Activated B cell treated with CpG ODN at 0.5 μM for 24 hours (primary cell): ENCODE measurements at places on chromosomes 5 and 9.

DNA sequence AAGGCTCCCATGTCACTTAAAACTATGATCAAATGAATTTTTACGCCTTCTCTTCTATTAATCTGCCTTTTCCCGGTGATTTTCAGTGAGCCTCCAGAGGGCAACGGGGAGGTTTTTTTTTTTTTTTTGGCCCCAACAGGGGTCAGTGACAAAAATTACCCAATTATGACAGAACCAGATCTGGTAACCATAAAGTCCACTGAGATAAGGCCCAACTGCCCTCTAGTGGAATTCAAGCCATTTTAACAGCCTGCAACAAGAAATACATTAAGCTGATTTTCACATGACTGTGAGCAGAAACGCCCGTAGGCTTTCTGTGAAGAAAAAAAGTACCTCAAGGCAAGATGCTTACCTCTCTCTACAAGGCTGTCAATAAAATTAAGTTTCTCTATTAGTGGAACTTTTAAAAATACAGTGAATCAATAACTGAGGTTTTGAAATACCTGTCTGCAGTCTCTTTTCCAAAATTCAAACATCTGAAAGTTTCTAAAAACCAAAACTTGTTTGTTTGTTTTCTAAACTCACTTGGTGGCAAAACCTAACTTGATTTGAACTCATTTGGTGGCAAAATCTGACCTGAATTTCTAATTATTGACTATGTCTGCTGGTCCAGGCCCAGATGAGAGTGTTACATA is 49.7 kb upstream of the FST start:
- no peak overlapping the region for H3K4me3 ChIP-seq
- no peak overlapping the region for H3K27ac ChIP-seq
- no peak for DNase-seq
- H3K27me3 ChIP-seq, result peaks cover 5% of the 10 kb centered on the region

DNA sequence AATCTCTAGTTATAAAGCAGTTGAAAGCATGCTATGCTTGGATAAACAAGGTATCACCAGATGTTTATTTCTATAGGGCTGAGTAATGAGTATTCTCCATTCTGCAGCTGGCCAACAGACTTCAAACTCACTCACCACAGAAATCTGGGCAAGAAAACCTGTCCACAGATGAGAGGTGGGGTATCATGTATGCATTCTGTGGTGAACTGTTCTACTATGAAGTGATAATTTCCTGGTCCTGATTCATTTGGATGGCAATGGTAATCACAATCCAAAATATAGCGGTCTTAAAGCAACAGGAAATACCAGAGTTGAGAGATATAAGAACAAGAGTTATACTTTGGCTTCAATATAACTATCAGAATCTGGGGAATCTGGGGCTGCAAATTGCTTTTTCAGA is 65.9 kb upstream of the EFNA5 start:
- H3K27ac ChIP-seq, result no peak overlapping the region
- no peak overlapping the region for H3K4me3 ChIP-seq
- no peaks in the 10 kb centered on the region for H3K36me3 ChIP-seq
- H3K4me1 ChIP-seq, result no peaks in the 10 kb centered on the region
- H3K27me3 ChIP-seq, result no peaks in the 10 kb centered on the region

GRCh38 chr9:72526901-72527800 is 5.7 kb downstream of the TMC1 start:
- H3K4me1 ChIP-seq, result peaks cover 11% of the 10 kb centered on the region
- no peaks in the 10 kb centered on the region for H3K36me3 ChIP-seq
- peak overlapping the region; percentile 56 for H3K4me3 ChIP-seq
- H3K27me3 ChIP-seq, result peaks cover 8% of the 10 kb centered on the region

DNA sequence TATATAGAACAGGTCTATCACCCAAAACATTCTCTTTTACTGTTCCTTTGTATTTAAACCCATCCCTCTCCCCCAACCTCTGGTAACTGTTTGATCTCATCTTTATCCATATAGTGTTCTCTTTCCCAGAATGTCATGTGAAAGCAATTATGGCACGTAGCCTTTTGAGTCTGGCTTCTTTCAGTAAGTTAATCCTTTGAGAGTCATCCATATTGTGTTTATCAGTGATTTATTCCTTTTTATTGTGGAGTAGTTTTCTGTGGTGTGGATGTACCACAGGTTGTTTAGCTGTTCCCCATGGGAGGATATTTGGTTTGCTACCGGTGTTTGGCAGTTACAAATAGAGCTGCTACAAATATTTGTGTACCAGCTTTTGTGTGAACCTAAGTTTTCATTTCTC is 38.0 kb downstream of the HMGXB3 start:
- peaks cover 12% of the 10 kb centered on the region for H3K4me1 ChIP-seq
- no peak overlapping the region for H3K4me3 ChIP-seq
- peaks cover 96% of the 10 kb centered on the region for H3K36me3 ChIP-seq
- no peak overlapping the region for H3K27ac ChIP-seq
- no peak for DNase-seq

GRCh38 chr5:147427521-147428401 is 82.1 kb downstream of the DPYSL3 start:
- no peak for DNase-seq
- peaks cover 3% of the 10 kb centered on the region for H3K27me3 ChIP-seq
- no peak overlapping the region for H3K4me3 ChIP-seq

- H3K4me3 ChIP-seq, result no peak overlapping the region
- H3K27ac ChIP-seq, result no peak overlapping the region
- no peak for DNase-seq
- H3K27me3 ChIP-seq, result no peaks in the 10 kb centered on the region
- no peaks in the 10 kb centered on the region for H3K4me1 ChIP-seq
- no peaks in the 10 kb centered on the region for H3K36me3 ChIP-seq
These were observed 83.9 kb downstream of the PAPPA start for GRCh38 chr9:116237456-116237855.

- peaks cover 34% of the 10 kb centered on the region for H3K4me1 ChIP-seq
- H3K36me3 ChIP-seq, result no peaks in the 10 kb centered on the region
- H3K4me3 ChIP-seq, result no peak overlapping the region
These were observed 224.9 kb downstream of the SNX18 start for GRCh38 chr5:54742417-54742891.

GRCh38 chr9:110545705-110546104 is 33.8 kb downstream of the SVEP1 start:
- H3K27me3 ChIP-seq, result peaks cover under 1% of the 10 kb centered on the region
- no peak overlapping the region for H3K4me3 ChIP-seq
- no peak overlapping the region for H3K27ac ChIP-seq

GRCh38 chr9:80156756-80157472 is 585.1 kb downstream of the TLE4 start:
- H3K27me3 ChIP-seq, result no peaks in the 10 kb centered on the region
- H3K27ac ChIP-seq, result peak overlapping the region; percentile 73

GRCh38 chr9:133204335-133204992 is 4.6 kb downstream of the OBP2B start:
- no peaks in the 10 kb centered on the region for H3K36me3 ChIP-seq
- H3K4me3 ChIP-seq, result no peak overlapping the region
- peaks cover 4% of the 10 kb centered on the region for H3K4me1 ChIP-seq
- peaks cover 6% of the 10 kb centered on the region for H3K27me3 ChIP-seq

GRCh38 chr5:138503487-138504270 is 38.4 kb downstream of the EGR1 start:
- no peaks in the 10 kb centered on the region for H3K27me3 ChIP-seq
- H3K27ac ChIP-seq, result no peak overlapping the region
- H3K4me1 ChIP-seq, result no peaks in the 10 kb centered on the region
- no peak overlapping the region for H3K4me3 ChIP-seq

GRCh38 chr9:120642129-120642770 is 62.3 kb upstream of the CDK5RAP2 start:
- DNase-seq, result no peak
- peaks cover 22% of the 10 kb centered on the region for H3K36me3 ChIP-seq
- H3K27me3 ChIP-seq, result no peaks in the 10 kb centered on the region
- no peak overlapping the region for H3K4me3 ChIP-seq
- H3K4me1 ChIP-seq, result no peaks in the 10 kb centered on the region

DNA sequence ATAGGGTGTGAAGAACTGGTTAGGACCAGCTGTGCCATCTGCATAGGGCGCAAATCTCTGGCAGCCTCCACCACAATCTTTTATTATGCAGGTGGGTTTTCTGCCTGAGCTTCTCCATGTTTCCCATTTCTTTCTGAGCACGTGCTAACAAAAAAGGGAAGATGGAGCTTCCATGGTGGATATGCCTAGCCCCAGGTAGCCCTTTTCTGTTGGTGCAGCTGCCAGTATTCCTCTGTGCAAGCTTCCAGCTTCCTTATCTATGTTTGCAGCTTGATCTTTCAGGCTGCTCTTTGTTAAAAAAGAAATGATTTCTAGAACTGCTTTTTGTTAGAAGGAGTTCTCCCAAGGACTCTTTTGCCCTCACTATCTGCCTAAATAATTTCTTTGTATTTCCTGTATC is 95.0 kb upstream of the EPB41L4A start:
- H3K36me3 ChIP-seq, result peaks cover 4% of the 10 kb centered on the region
- no peak overlapping the region for H3K27ac ChIP-seq
- peaks cover 22% of the 10 kb centered on the region for H3K4me1 ChIP-seq
- no peaks in the 10 kb centered on the region for H3K27me3 ChIP-seq
- H3K4me3 ChIP-seq, result no peak overlapping the region
- DNase-seq, result no peak

- DNase-seq, result no peak
- H3K27ac ChIP-seq, result no peak overlapping the region
- H3K36me3 ChIP-seq, result no peaks in the 10 kb centered on the region
- no peak overlapping the region for H3K4me3 ChIP-seq
- no peaks in the 10 kb centered on the region for H3K4me1 ChIP-seq
- H3K27me3 ChIP-seq, result peaks cover 2% of the 10 kb centered on the region
These were observed 14.3 kb upstream of the PSMB7 start for GRCh38 chr9:124429530-124429867.

DNA sequence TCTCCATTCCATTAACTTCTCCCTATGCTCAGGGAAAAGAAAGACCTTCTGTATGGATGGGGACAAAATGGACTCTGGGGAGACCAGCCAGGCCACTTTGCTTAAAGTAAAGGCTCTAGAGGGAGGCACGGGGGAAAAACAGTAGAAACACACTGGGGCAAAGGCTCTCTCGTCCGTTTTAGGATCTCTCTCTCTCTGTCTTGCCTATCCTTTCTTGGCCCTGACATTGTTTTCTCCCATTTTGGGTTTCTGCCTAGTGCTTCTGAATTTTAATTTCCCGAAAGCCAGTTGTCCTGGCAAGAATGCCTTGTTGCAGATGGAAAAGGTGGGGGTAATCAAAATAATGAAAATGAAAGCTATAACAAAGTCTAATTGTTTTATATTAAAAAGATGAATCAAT is 28.2 kb downstream of the NMUR2 start:
- no peaks in the 10 kb centered on the region for H3K36me3 ChIP-seq
- no peak overlapping the region for H3K4me3 ChIP-seq
- peaks cover 2% of the 10 kb centered on the region for H3K27me3 ChIP-seq
- no peaks in the 10 kb centered on the region for H3K4me1 ChIP-seq
- no peak for DNase-seq
- no peak overlapping the region for H3K27ac ChIP-seq

DNA sequence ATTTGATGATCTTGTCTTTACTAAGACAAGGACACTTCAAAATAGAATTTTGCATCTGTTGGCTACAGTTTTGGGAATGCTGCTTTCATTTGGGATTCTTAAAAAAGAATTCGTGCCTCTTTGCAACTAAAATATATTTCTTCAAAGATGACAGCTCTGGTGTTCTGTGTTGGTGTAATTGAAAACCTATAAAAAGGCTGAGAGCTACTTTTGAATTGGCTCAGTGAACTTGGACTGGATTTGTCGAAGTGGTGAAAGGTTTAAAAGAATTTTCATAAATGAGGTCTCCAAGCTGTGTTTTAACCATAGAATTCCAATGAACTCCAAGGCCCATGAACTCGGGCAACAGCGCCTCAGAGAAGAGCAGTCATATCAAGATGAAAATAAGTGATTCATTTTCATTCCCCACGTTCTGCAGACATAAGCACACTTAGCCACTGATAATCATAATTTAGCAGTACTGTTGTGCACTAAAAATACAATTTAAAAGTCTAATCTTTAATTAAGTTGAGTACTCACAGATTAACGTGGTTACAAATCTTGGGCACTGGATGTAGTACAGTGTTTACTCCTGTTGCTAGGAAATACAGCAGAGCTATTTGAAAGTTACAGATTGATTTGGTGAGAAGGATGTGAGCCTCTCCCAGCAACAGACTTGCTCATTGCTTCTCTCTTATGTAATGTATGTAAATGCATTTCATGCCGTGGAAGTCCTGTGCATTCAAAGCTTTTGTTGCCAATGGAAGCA is 10.9 kb downstream of the SNCAIP start:
- H3K27me3 ChIP-seq, result peaks cover 2% of the 10 kb centered on the region
- no peaks in the 10 kb centered on the region for H3K36me3 ChIP-seq
- no peak overlapping the region for H3K4me3 ChIP-seq

- no peak overlapping the region for H3K4me3 ChIP-seq
- no peak overlapping the region for H3K27ac ChIP-seq
- no peaks in the 10 kb centered on the region for H3K27me3 ChIP-seq
- no peak for DNase-seq
- peaks cover 9% of the 10 kb centered on the region for H3K4me1 ChIP-seq
These were observed 68.5 kb downstream of the KLHL3 start for GRCh38 chr5:137667341-137667740.

GRCh38 chr5:111142932-111143331 is 50.8 kb downstream of the WDR36 start:
- no peaks in the 10 kb centered on the region for H3K36me3 ChIP-seq
- no peaks in the 10 kb centered on the region for H3K4me1 ChIP-seq
- no peak overlapping the region for H3K4me3 ChIP-seq

DNA sequence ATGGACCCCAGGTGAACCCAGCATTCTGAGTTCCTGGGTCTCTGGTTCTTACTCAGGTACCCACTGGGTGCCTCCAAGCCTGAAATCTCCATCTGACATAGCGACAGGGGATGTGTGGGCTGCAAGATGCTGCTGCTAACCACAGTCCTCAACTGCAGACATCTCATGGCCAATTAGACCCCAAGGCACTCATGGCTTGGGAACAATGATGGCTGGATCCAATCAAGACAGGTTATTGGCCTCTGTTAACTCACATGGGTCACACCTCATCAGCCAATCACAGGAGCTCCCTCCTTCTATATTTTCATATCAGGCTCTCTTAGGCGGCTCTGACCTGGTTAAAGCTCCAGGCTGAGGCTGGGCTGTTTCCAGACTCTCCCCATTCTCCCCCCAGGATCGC is 57.0 kb downstream of the CXXC5 start:
- peaks cover 8% of the 10 kb centered on the region for H3K27me3 ChIP-seq
- DNase-seq, result no peak
- H3K4me3 ChIP-seq, result no peak overlapping the region
- H3K36me3 ChIP-seq, result no peaks in the 10 kb centered on the region

- H3K36me3 ChIP-seq, result no peaks in the 10 kb centered on the region
- peaks cover 14% of the 10 kb centered on the region for H3K4me1 ChIP-seq
These were observed 524 bp downstream of the MEGF10 start for GRCh38 chr5:127290946-127291693.

GRCh38 chr5:125310749-125311148 is 564.3 kb upstream of the ZNF608 start:
- no peak for DNase-seq
- no peaks in the 10 kb centered on the region for H3K27me3 ChIP-seq
- H3K4me3 ChIP-seq, result no peak overlapping the region
- no peak overlapping the region for H3K27ac ChIP-seq
- H3K4me1 ChIP-seq, result no peaks in the 10 kb centered on the region
- no peaks in the 10 kb centered on the region for H3K36me3 ChIP-seq

GRCh38 chr5:134174841-134175839 is 1.6 kb downstream of the SKP1 start:
- H3K4me1 ChIP-seq, result peaks cover 31% of the 10 kb centered on the region
- peak overlapping the region; percentile 93 for H3K4me3 ChIP-seq
- H3K36me3 ChIP-seq, result peaks cover 44% of the 10 kb centered on the region
- H3K27ac ChIP-seq, result no peak overlapping the region
- H3K27me3 ChIP-seq, result no peaks in the 10 kb centered on the region
